ENCODE measurements at places on chromosomes 3 and 15.
A peak's percentile ranks its signal among the peaks of the same experiment; 100 is the strongest.

DNA sequence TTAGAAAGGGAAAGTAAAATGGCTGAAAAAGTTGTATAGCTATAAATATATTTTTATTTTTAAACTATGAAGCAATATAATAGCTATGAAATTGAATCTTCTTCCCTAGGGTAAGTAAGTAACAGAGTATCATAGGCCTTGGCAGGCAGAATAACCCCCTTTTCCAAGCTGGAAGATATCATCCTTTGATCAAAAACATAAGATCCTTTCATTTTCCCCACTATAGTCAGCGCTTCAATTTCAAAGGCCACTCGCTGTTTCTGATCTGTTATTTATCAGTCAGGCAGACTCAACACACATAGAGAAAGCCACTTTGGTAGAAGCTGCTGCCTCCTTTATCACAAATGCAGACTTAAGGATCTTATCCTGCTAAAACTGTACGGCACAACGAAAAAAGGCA, 74.0 kb upstream of the UBE2E2 start:
- DNase-seq: no peak

- DNase-seq: no peak
Observed at GRCh38 chr15:65611888-65612615, 1.1 kb upstream of the INTS14 start.

- DNase-seq: no peak
Observed at GRCh38 chr3:138862924-138863775, 28.4 kb upstream of the PIK3CB start.

DNA sequence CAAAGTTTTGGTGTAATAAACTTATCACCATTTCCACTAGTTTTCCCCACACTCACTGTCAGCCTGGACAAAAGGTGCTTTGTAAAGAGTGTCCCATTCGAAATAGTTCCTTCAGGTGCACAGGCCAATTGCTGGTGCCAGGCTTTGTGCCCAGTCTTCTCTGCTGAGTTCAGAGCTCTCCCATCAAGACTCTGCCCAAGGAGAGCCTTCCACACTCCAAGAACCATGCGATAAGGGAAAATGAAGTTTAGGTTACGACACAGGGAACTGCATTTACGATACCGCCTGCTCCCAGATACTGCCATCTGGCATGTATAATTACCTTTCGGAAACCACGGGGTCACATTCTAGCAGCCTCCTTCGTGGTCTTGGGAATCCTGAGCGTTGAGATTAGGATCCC, 379.6 kb downstream of the MECOM start:
- DNase-seq: no peak

DNA sequence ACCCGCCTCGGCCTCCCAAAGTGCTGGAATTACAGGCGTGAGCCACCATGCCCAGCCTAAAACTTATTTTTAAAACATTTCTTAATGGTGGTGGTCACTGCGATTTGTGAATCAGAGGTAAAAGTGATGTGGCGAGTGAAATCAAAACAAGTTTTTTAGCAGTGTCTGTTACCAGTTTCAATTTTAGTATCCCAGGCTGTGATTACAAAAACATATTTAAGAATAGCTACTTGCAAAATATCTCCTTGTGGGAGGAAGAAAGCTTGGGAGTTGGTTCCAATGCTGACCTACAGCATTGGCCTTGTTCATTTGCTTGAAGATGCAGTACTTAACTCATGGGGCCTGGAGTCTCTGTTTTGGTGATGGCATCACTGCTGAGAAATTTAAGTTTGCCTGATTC, 4.5 kb downstream of the RAB7A start:
- DNase-seq: no peak

DNA sequence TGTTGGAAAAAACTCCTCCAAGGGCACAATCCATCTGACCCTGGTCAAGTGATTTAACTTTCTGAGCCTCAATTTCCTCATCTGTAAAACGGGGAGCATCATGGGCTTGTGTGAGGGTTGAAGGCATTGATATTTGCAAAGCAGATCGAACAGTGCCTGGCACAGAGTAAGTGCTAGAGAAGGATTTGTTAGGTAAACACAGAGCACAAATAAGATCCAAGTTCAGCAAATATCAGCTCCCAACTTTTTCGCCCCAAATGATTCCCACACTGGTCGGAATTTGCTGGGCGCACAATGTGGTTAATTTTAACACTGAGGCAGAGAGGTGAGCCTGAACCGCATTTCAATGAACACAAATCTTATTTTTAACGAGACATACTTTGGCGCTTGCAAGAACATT, 76.3 kb upstream of the ATP2B2 start:
- DNase-seq: no peak

GRCh38 chr15:96735632-96736240, 405.2 kb downstream of the NR2F2 start:
- DNase-seq: no peak

DNA sequence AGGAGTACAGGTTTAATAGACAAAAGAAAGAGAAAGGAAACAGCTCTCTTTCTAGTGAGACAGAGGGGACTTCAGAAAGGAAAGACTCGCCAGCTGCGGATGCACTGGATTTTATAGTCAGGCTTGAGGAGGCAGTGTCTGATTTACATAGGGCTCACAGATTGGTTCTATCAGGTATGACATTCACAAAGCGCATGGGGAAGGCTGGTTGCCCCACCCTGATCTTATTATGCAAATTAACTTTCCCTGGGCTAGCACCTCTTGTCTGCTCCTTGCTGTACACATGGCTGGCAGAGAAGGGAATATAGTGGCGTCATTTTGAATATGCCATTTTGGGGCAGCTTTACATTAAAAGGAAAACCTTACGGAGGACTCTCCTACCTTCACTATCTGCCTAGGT, 938.4 kb upstream of the SEMA6D start:
- DNase-seq: no peak

GRCh38 chr15:37370941-37371340, 270.6 kb upstream of the MEIS2 start:
- DNase-seq: no peak

- DNase-seq: no peak
Observed at GRCh38 chr15:69323893-69324430, 25.2 kb downstream of the PAQR5 start.

DNA sequence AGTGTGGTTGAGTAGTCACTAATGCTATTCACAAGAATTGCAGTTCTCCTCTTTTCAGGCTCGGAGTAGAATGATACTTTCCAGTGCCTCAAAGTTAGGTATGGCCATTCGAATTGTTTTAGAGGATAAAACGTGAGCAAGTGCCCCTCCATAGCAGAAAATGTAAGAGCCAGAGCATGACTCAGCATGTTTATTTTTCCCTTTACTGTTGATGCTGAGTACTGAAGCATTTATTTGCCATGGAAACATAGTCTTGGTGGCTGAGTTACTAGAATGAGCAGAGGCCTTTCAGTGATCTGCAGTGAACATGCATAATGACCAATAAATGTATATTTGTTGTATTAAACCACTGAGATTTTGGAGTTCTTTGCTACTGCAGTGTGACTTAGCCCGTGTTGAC, 540.6 kb downstream of the NLGN1 start:
- no peak for DNase-seq

DNA sequence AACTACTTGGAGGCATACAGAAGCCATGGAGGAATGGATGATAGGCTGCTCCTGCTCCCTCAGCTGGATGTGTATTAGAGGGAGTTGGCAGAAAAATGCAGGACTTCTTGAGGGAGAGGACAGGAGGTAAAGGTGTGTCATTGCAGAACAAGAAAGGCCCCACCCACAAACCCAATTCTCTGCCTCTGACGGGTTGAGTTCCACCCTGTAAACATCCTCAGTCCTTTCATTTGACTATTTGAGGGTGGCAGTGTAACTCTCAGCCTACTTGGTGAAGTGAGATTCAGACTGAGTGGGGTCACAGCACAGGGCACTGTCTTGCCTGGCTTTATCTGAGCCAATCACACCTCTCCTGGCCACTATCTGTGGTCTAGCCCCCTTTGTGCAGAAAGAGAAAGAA, at the start of gene TPRG1:
Gene TPRG1, plus strand, starts transcription at position 265 of the 400 bp plus-strand sequence. CDS start 35,414 bp downstream, outside the sequence.
- no peak for DNase-seq

- no peak for DNase-seq
Observed at GRCh38 chr15:65980824-65981456, 111.6 kb downstream of the RAB11A start.

DNA sequence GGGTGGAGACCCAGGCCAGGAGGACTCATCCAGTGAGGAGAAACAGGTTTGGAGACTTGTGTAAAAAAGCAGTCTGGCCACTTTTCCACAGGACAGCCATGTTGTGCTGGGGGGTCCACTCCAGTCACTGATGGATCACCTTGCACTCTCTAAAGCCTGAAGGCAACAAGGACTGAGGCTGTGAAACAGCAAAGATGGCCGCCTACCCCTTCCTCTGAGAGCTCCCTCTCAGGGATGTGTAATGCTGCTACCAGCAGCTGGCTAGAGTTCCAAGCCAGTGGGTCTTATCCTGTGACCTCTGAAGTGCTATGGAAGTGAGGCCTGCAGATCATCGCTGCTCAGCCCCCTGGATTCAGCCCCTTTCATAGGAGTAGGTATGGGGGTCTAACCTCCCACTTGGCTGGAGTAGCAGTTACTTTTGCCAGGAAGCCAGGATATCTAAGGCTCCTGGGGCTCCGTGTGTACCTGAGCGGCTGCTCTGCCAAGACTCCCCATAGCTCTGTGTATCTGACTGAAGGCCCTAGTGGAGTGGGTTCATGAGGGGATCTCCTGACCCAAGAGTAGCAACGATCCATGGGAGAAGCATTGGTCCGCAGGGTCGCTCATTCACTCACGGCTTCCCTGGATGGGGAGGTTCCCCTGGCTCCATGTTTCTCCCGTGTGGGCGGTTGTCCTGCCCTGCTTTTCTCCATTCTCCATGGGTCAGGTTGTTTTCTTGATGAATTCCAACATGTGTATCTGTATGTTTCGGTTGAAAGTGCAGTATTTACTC, 69.9 kb upstream of the TNFSF10 start:
- DNase-seq: no peak

DNA sequence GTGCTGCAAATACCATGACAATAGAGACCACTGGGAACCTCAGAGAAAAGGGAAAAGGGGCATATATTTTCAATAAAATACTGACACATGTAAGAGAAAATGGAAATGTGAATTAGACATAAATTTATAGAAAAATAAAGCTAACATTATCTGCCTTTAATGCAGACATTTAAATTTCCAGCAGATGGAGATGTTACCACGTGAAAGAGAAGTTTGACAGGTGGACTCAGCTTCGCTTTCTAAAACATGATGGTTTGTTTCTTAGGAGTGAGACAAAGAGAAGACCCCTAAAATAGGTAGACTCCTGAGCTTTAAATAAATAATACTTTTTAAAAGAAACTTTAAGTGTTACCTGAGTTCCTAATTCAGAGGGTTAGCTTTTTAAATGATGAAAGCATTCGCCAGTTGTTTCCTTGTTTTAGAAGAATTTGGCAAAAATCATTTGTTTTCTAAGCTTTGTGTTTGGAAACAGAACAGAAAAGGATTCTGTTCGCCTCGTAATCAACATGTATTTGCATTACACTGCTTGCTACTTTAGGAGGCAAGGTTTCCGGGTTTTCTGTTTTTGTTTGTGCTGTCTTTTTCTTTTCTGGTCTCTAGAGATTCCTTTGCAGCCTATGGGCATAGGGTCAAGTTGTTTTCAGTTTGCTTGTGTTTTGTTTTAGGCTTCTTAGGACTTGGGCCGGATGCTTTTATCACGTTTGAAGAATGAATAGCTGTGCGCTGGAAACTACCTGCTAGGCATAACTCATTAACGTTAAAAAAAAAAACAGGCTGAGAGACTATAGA, 271.4 kb downstream of the THSD4 start:
- DNase-seq: no peak

DNA sequence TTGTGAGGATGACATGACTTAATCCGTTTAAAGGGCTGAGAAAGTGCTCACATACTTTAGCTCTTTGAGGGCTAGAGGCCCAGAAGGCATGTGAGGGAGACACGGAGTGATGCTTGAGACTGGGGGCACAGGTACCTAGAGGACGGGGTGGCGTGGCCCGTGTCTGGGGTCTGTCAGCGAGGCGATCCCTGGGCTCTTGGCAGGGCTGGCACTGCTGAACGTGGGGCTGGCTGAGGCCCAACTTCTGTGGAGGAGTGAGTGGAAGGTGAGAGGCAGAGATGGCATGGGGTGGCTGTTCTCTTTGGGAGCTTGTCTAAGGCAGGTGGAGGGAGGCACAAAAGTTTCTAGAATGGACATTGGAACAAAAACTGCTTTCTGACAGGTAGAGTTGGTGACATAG, 9.5 kb downstream of the SEMA4B start:
- no peak for DNase-seq

DNA sequence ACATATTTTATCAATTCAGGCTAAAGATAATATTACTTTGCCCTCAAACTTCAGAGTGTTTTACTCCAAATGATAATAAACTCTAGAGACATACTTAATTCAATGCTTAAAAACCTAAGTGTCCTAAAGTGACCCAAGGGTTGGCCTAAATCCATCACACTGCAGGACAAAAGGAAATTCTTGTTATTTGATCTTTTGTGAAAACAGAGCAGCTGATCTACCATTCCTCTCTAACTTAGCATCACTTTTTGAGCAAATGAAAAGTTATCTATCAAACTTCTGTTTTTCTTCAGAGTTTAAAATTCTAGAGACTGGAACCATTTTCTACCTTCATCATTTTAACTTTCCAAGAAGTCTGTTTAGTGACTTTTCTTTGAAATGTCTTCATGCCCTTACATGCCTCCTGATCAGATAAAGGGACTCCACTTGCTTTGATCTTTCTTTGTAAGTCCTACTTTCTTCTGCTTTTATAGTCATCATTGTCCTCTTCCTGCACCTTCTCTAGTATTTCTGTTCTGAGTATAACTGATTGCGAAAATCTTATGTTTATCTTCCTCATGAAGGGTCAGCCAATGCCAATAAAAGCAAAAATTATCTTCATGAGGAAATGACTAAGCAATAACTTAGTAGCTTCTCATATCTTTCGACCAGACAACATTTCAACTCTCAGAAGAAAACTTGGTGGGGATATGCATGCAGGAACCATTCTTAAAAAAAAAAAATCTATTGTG, 378.7 kb upstream of the TGFBR2 start:
- DNase-seq: no peak

GRCh38 chr15:23424111-23424904, 22.7 kb downstream of the GOLGA6L2 start:
- DNase-seq: no peak

- peak; percentile 65 for DNase-seq
Observed at GRCh38 chr15:66943456-66944095, 121.8 kb upstream of the SMAD3 start.

DNA sequence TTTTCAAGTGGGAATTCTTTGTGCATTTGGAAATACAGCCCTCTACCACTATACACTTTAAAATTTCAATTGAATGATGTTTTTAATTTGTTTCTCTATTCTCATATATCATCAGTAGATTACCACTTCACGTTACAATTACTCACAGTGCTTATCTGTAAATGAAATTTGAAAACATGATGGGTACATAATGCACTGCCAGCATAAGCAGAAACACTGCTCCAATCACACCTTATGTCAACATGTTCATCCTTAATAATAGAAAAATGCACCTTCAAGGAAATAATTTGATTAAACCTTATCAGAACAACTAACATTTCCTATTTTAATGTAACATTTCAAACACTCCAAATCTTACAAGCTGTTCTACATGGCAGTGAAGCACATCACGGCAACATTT, 718.4 kb downstream of the GBE1 start:
- DNase-seq: no peak

All from NCI-H1092 (cell line).